ENCODE measurements at places on chromosomes 3 and 15.

DNA sequence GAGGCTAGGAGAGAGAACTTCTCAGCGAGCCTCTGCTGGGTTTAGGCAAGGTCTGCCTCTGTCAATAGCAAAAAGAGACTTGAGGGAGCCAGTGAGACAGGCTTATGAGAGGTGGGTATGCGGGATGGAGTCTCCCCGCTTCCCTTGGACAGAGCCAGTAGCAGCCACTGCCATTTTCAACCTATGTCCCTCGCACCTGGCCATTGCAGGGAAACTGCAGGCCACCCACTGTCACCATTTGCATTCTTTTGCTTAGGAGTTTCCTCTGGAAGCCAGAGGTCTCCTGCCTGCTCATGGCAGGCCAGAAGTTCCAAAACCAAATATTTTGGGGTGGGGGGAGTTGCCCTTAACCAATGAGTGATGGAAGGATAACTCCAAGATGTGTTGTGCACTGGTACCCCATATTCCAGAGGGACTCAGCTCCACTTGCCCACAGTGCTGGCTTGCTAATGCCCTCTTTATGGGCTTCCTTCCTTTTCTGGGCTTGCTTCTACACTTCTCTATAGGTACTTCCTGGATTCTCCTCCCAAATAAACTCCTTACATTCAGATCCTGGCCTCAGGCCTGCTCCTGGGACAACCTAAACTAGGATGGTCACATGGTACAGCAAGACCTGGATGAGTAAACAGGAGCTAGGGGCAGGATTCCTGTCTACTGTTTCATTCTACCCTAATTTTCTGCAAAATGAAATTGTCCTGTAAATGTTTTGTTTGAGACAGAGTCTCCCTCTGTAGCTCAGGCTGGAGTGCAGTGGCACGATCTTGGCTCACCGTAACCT lies 108.9 kb upstream of the PROK2 start:
- DNase-seq: no peak

DNA sequence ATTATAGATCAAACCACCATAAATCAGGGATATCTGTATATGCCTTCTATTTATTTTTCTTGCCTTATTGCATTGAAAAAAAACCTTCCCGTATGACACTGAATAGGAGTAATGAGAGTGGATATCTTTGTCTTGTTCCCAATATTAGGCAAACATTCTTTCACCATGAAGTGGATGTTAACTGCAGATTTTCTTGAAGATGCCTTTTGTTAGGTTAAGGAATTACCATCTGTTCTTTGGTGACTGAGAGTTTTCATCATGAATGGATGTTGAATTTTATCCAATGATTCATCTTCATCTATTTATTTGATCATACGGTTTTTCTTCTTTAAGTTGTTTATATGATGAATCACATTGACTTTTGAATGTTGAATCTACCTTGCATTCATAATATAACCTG lies 47.1 kb upstream of the MECOM start:
- no peak for DNase-seq

DNA sequence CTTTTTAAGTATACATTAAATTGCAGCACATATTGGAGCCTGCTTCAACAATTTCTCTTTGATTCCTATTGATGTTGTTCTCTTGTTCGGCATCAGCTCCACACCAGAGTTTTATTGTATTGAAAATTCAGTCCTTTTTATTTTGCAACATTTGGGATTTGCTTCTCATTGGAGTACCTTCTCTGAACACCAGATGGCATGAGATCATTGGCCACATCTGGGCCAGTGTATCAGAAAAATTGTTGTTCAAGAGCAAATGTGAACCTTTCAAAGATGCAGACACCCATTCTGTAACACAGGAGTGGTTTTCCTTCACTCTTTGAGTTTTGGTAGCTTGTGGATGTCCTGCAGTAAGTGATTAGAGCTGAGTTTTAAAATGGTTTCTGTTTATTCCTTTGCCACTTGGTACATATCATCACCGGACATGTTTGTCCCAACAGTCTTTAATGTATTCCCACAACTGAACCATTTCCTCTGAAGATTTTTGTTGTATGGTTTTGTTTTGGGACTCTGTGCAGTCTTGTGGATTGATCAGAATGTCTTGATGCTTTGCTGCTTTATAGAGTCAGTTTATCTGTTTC lies 96.1 kb downstream of the MCTP2 start:
- no peak for DNase-seq

DNA sequence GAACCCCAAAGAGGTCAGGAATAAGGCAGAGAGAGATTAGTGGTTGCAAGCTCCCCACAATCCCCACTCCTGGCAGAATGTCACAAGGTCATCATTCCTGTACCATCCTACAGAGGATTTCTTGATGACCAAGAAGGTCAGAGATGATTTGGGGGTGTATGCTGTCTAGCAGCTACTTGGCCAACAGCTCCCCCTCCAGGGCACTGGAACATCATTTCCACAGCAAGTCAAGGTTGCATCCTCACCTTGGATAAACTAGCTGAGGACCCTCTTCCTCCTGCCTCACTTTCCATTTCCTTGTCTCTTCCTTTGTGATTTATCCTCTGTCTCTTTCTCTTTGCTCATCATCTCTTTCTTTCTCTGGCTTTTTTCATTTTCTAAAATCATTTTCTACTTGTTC lies 106.3 kb downstream of the PROS1 start:
- DNase-seq: no peak

- no peak for DNase-seq
Observed at GRCh38 chr15:78708713-78709260, 67.8 kb upstream of the CHRNB4 start.

DNA sequence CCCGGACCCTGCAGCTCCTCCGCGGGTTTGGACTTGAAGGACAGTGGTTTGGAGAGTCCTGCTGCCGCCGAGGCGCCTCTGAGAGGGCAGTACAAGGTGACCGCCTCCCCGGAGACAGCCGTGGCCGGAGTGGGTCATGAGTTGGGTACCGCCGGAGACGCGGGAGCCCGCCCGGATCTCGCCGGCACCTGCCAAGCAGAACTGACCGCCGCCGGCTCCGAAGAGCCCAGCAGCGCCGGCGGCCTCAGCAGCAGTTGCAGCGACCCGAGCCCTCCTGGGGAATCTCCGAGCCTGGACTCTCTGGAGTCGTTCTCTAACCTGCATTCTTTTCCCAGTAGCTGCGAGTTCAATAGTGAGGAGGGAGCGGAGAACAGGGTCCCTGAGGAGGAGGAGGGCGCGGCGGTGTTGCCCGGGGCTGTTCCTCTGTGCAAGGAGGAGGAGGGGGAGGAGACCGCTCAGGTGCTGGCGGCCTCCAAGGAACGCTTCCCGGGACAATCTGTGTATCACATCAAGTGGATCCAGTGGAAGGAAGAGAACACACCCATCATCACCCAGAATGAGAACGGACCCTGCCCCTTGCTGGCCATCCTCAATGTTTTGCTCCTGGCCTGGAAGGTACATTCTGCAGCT lies 634 bp downstream of the MINDY2 start:
- no peak for DNase-seq

DNA sequence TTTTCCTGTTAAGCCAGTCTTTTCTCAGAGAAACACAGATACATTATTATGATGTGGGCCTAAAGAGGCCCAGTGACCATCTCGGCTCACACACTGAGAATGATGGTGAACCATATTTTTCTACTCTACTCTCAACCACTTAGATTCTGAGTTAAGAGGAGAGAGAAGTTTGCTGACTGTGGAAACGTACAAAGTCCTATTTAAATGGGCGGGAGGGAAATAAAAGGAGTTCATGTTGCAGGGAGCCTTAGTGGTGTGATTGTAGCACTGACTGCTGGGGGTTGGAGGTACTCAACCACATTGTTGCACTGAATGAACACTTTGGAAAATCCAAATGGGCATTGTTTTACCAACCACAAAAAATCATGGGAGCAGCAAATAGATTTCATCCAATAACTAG lies 51.0 kb downstream of the ATP8B4 start:
- no peak for DNase-seq

GRCh38 chr15:100245487-100245820 lies 96.3 kb downstream of the ADAMTS17 start:
- no peak for DNase-seq

DNA sequence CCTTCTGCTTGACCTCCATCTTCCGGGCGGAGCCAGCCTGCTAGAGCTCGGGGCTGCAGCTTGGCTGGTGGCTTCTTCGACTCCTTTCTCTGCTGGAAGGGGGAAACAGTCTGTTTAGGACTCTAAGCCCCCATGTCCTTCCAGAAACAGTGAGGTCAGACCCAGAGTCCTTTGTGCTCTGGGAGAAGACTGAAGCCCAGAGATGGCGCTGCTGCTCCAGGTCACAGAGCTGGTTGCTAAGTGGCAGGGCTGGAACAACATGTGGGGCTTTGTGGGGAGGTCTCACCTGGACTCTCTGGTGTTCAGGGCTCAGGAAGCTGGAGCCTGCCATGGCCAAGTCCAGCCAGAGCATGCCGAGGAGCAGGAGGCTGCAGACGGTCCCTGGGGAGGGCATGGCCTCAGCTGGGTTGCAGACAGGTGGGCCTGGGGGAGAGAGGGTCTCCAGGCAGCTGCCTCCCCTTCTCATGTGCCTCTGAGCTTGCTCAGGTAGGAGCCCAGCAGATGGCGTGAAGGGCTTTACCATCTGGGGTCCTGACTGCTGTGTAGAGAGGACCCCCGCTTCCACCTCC lies 2.9 kb downstream of the GHRL start:
- DNase-seq: no peak

- DNase-seq: no peak
Observed at GRCh38 chr3:156721687-156722618, 47.6 kb downstream of the TIPARP start.

- no peak for DNase-seq
Observed at GRCh38 chr3:160677459-160677881, 510 bp downstream of the ARL14 start.

DNA sequence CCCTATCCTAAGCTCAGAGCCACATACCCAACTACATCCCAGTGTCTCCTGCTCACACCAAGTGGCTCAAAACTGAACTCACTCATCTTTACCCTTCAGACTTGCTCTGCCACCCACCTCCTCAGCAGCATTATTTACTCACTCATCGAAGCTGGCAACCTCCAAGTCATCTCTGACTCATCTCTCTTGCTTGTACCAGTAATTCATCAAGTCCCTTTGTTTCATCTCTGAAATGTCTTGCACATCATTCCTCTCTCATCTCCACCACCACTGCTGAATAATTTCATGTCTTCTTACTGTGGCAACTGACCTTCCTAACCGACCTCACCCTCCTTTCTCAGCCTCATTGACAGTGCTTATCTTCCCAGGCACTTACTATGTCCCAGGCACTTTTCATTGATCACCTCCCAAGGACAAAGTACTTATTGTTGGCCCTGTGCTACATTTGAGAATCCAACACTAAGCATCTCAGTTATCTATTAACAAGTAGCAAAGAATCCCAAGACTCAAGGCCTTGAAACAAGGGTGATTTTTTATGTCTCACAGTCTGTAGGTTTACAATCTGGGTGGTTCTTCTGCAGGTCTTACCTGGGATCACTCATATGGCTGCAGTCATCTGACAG lies 82.0 kb downstream of the MRPL46 start:
- DNase-seq: no peak

- DNase-seq: no peak
Observed at GRCh38 chr3:86743233-86743632, 247.7 kb downstream of the VGLL3 start.

DNA sequence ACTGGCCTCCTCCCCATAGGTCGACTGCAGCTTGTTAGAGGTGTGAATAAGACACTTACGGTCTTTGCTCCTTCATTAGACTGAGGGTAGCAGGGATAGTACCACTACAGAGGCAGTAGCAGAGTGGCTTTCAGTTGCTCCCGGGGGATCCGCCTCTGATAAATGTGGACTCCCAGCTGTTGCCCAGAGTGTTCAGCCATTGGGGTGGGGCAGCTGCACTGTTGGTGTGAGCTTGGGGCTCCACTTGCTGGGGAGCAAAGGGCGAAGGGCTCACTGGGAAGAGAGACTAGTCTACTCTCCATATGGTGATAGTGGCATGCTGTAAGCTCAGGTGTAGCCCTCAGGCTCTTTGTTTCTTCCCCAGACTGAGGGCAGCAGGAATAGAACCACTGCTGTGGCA lies 239.1 kb downstream of the LRRN1 start:
- no peak for DNase-seq

DNA sequence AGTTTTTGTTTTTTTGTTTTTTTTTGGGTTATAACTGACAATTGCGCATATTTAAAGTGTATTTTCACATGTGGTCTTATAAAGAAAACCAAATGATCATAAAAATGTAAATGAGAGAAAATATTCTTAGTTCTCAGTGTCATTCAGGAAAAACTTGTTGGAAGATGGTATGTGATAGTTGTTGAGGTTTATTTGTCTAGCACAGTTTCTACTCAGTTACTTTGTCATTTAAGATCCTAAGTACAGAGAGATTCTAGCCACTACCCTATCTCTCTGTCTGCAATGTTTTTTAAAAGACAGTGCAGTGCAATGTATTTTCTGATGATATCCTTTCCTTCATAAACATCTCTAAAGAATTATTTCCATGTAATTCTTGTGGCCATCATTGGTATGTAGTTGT lies 46.1 kb downstream of the AKAP13 start:
- DNase-seq: no peak

- DNase-seq: no peak
Observed at GRCh38 chr15:75551091-75551490, 28.0 kb downstream of the PTPN9 start.

DNA sequence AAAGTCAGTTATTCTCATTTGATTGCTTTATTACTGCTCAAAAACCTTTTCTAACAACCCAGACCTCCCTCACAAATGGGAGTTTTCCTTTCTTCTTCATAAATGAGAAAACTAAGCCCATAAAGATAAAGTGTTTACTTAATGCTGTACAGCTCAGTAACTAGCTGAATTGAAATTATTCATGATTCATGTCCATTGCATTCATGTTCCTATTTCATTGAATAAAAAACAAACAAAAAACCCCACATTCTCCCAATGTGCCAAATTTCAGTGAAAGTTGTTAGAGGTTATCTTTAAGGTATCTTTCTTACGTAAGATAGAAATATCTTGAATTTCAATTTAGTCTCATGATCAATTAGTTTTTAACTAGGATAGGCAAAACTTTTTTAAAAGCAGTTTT lies 2.8 kb downstream of the PLSCR2 start:
- no peak for DNase-seq

- no peak for DNase-seq
Observed at GRCh38 chr3:117355566-117355965, 646.0 kb downstream of the TUSC7 start.

GRCh38 chr15:58957101-58957973 lies 23.9 kb upstream of the SLTM start:
- DNase-seq: no peak

DNA sequence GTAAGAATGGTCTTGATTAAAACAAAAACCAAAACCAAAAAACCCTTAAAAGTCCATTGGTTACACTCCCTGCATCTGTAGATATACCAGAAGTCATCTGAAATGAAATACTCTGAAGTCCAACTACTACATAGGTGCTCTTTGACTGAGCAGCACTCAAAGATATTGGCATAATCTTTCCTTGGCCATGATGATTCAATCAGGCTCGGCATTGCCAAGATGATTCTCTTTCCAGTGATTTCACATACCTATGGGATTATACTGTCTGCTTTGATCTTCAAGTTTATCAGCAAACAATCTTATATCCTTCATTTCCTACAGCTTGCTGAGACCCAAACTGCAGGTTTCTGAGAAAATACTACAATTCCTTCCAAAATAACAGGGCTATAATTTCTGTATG lies 35.9 kb upstream of the DIPK2A start:
- no peak for DNase-seq

Data from retinal pigment epithelial cell (primary cell).